ENCODE measurements at places on chromosomes 3 and 15.
A peak's percentile ranks its signal among the peaks of the same experiment; 100 is the strongest.

DNA sequence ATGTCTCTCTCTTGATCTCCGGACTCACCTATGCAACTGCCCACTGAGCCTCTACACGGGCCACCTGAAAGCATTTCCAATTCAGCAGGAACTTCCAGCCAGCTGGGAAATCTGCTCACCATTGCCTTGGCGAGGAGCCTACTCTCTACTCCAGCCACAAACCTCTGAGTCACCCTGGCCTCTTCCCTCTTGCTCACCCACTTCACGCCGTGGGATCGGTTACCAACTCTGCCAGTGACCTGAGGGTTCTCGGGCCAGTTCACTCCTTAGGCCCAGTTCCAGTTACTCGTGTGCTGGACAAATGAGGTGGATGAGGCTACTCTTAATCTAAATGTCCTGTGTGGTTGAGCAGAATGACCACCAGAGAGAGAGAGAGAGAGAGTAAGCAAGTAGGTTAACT, 70.1 kb downstream of the CEMIP start:
- DNase-seq: no peak

DNA sequence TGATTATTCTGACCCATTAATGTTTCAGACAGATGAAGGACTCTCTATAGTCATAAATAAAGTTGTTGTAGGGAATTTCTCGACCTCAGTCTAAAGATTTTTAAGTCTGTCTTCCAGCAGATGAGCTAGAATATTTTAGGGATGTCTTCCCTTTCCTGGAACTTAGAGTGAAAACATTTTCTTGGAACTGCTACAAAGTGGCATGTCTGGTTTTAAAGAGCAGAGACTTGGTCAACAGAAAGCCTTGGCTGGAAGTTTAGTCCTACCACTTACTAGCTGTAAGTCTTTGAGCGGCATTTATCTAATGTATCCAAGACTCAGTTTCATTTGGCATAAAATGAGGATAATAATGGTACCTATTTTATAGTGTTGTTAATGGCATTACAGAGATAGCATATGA, 120.0 kb upstream of the TGFBR2 start:
- DNase-seq: no peak

- DNase-seq: peak; percentile 72
These were observed 13.7 kb upstream of the TLE3 start for GRCh38 chr15:70111203-70112073.

DNA sequence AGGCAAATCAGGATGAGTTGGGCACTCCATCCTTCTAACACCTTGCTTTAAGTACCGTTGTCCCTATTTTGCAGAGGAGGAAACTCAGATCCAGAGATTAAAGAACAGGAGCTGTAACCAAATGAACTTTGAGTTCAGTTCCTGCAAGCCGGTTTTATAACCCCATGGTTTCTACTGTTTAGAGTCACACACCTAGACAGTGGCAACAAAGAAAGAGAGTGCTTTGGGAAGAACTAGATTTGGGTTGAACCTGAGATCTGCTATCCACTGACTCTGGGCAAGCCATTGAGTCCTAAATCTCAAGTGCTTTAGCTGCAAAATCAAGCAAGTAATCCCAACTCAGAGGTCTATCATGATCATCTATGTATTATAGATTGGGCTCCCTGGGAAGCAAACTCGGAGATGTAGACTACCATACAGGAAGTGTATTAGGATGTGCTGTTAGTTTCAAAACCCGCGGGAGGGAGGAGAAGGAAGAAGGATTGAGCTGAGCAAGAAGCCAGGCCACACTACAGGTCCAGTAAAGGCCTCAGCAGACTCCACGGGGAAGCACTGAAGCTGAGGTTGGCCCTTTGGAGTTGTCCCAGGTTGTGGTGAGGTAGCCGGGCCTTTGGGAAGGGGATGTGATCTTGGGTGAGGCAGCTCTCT, 42.2 kb downstream of the SRGAP3 start:
- no peak for DNase-seq

DNA sequence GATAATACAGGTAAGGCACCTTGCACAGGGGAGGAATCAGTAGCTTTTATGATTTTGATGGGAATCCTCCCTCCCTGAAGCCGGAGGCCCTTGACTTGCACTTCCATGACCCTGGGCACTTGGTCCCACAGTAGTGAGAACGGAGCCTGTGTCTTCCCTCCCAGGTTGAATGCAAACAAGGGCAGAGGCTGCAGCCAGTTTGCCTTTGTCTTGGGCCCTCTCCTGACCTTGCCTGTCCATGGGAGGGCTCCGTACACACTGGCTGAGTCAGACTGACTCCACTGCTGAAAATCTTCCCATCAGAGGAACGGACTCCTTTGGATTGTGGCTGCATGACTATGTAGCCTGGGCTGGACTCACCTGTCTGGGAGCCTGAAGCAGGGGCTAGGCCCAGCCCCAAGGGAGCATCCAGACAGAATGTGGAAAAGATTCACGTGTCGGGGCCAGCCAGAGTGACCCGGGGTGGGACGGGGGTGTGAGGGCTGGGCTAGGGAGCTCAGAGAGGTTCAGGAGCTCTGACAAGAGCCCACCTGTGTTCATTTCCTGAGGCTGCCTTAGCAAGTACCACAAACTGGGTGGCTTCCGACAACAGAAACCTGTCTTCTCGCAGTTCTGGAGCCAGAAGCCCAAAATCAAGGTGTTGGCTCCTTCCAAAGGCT, 9.5 kb downstream of the TBC1D21 start:
- DNase-seq: no peak

DNA sequence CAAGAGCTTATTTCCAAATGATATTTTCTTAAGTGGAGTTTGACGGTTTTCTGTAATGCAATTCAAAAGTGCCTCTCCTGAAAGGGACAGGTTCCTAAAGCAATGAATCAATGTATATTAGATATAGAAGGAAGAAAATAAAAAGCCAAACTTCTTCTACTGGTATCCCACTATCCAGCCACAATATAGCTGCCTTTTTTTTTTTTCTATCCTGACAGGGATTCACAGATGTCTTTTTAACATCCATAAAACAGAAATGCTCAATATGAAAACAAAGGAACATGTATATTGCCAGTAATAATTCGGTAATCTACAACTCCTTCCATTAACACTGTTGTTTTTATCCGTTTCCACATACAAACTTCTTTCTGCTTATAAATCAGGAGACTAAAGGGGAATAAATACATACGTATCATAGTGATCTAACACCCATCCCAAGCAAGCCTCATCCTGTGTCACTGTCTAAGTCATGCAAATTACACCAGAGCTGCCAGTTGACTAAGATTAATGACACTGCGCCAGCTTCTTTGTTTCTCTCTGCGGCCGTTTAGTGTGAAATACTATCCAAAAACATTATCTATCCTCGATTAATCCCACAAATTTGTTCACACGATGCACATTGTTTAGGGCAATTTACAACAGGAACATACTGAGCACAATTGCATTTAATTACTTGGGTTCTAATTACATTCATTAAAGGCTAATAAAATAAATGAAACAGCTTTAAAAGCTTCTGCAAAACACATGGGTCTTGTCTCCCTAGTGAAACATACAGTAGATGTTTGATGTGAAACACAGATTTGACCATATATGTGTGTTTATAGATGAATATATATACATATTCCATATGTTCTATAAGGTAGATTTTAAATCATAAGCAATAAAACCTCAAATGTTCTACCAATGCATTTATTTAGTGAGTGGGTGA, 51.9 kb upstream of the CDIN1 start:
- DNase-seq: no peak

DNA sequence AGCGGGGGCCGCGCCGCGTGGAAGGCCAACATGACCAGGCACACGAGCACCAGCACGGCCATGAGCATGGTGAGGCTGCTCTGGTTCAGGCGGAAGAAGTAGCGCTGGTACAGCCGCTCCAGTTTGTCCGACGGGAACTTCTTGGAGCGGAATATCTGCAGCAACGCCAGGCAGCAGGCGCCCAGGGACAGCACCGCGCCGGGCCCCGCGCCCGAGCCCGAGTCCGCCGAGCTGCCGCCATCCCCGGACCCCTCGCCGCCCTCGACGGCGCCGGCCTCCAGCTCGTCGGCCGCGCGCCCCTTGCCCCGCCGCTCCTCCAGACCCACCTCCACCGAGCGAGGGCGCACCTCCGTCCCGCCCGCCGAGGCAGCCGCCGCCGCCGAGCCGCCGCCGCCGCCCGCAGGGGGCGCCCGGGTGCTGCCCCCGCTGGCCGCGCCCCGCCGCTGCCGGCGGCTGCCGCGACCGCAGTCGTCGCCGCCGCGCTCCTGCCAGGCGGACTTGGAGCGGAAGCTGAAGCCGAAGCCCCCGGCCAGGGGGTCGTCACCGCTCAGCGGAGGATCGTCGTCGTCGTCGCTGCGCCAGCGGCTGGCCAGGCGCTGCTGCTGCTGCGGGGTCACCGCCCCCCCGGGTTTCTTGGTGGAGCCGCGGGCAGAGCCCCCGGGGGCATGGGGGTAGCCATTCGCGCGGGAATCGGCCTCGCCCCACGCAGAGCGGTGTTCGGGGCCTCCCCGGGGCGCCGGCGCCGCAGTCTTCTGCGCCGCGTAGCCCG, 957 bp downstream of the ADCY5 start:
- DNase-seq: peak; percentile 68

GRCh38 chr3:196737655-196738054, 2.0 kb upstream of the PAK2 start:
- no peak for DNase-seq
